T-helper 2 cell (primary cell): ENCODE measurements at places on chromosomes 6 and 20.

GRCh38 chr6:74128536-74128935, 432.5 kb downstream of the CD109 start:
- DNase-seq: no peak

GRCh38 chr20:14521016-14521415, 183.6 kb upstream of the FLRT3 start:
- DNase-seq: no peak

GRCh38 chr6:3630258-3630835, 121.2 kb downstream of the PXDC1 start:
- DNase-seq: no peak

- no peak for DNase-seq
Observed at GRCh38 chr6:164014346-164015087, 600.0 kb downstream of the QKI start.

- no peak for DNase-seq
Observed at GRCh38 chr20:25242231-25242630, 5.7 kb upstream of the PYGB start.
